Coronary artery (tissue), 2 donors: ENCODE measurements at places on chromosomes 7 and 10.
A peak's percentile ranks its signal among the peaks of the same experiment; 100 is the strongest.

DNA sequence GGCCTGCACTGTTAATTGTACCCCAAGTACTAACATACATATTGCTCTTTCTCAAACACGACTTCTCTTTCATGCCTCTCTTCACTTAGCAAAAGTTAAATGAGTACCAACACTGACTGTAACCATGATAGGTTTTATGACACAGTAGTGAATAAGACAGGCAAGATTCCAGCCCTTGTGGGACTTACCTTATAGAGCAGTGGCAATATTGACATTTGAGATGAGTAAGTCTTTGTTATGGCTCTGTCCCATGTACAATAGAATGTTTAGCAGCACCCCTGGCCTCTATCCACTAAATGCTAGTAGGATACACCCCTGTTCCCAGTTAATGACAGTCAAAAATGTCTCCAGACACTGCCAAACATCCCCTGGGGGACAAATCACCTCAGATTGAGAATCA is 11.9 kb upstream of the COL1A2 start:
- DNase-seq: no peak

GRCh38 chr7:122674502-122674901 is 24.4 kb downstream of the RNF133 start:
- no peak for DNase-seq

DNA sequence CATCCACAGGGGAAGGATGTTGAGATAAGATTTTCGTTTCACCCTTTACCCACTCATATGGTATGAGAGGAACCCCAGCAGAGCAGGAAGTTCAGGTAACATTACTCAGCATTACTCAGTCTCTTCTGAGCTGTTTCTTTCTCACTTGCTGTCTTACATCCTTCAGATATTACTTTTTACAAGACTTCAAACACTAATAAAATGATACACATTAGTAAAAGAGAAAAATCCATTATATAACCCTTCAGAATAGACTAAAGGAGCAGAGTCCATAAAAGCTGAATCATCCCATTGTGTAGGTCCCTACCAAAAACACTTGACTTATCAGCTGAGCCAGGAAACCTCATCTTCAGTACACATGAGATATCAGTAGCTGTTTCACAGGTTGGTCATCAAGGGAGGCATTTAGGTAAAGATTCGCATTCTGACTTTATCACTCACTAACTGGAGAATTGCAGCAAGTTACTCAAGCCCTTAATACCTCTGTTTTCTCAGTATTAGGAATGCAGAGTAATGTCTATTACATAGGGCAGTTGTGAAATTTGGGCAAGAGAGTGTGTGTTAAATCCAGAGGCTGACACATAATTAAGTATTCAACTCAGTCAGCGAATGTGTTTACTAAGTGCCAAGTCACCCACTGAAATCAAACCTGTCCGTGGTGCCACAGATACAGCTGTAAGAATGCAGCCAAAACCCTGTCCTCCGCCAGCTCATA is 44.7 kb downstream of the KLF6 start:
- DNase-seq: no peak

DNA sequence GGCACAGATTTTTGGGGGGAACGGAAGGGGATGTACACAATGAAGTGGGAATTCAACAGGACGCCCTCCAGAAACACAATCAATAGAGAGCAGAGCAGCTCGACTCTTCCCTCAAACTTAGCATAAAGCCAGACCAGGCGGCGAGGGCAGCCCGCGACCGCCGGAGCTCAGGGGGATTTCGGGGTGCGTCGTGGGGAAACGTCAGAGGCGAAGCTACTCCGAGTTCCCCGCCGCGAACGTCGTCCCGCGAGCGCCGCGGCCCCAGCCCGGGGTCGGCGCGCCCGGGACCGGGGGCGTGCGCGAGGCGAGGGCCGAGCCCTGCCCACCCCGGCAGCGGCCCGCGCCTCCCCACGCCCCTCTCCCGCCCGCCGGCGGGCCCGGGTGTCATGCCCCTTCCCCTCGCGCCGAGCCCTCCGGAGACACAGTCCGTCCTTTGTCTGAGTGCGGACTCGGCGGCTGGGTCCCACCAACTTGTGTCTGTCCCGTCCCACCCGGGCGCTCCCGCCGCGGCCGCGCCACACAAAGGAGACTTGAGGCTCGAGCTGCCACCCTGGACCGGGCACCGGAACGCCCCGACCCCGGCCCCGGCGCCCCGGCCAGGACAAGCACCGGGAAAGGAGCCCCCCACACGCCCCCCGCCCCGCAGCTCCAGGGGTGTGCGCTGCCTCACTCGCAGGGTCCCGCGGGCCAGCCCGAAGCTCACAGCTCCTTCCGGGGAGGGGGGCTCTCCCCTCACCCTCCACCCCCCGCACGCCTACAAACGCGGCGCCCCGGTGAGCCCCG is 634 bp downstream of the EZH2 start:
- DNase-seq: peak; percentile 72

DNA sequence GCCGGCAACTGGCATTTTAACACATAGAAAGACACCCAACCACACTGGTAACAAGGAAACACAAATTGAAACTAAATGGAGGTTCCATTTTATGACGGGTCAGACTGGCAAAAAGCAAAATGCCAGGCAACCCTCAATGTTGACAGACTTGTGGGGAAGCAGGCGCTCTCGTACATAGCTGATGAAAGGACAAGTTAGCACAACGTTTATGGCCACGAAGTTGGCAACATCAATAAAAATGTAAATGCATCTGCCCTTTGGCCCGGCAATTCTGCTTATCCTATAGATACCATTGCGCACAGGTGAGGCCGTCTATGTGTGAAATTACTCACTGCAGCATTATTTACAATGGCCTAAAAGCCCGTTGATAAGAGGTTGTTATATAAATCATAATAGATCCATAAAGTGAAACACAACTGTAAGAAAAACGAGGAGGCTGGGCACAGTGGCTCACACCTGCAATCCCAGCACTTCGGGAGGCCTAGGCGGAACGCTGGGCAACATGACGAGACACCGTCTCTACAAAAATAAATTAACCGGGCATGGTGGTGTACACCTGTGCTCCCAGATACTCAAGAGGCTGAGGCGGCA is 39.8 kb downstream of the FOXL3 start:
- no peak for DNase-seq
